Epithelial cell of umbilical artery (primary cell): ENCODE measurements at places on chromosomes 1 and 21. TPM values are rescaled to one million over a fixed set of nuclear protein-coding genes. Genes with fewer than 3 reads are reported as not detected.

The APH1A gene
- 109 and 134 TPM in 2 replicates for total RNA-seq

The DENND2C gene
- 0.15 and 0.65 TPM in 2 replicates for total RNA-seq

The NLRP3 gene
- 1.2 and 2.6 TPM in 2 replicates for total RNA-seq

The TCHHL1 gene
- not detected in 2 replicates for total RNA-seq

The DMAP1 gene
- 17.8 and 18.5 TPM in 2 replicates for total RNA-seq

The RAD54L gene
- 4.2 and 8.4 TPM in 2 replicates for total RNA-seq

The BSND gene
- not detected in 2 replicates for total RNA-seq

The LRRC53 gene
- total RNA-seq: not detected in 2 replicates

The RASSF5 gene
- 0.32 and 1.1 TPM in 2 replicates for total RNA-seq

The FAM72D gene
- total RNA-seq: 0.97 and 2.0 TPM in 2 replicates
